Stimulated activated CD8-positive, alpha-beta memory T cell treated with anti-CD3 and anti-CD28 coated beads, Interleukin-4, amount 100 ng/mL, for 1 hour (primary cell): ENCODE measurements at places on chromosomes 3 and 15.

- DNase-seq: no peak
These were observed 39.6 kb upstream of the AKAP13 start for GRCh38 chr15:85340852-85341251.

DNA sequence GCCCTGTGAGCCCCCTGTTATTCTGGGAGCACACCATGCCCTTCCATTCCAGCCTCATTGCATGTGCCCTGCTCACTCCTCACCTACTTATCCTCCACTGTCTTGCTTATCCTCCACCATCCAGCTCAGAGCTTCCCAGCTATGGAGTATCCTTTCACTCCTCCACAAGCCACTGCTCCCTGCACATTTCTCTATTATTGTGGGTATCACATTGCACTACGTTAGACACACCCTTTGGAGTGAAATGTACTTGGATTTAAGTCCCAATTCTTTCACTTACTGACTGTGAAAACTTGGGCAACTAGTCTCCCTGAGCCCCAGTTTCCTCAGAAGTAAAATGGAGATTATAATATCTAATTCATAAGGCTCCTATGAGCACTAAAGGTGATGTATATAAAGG lies 4.3 kb downstream of the MASP1 start:
- DNase-seq: no peak

DNA sequence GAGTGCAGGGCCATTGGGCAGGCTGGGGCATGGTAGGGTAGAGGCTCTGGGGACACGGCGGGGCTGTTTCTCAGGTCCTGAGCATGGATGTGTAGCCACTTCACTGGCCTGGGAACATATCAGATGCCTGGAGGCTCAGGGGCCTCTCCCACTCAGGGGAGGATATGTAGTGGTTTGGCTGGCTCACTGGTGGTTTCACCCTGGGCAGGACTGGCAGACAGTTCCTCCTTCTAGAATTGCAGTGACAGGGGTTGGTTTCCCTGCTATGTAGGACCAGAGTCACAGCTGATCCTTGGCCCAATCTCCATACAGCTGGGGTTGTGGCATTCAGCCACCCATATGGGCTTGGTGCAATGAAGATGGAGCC lies 4.8 kb upstream of the ARHGAP31 start:
- no peak for DNase-seq

GRCh38 chr3:16439163-16439847 lies 74.2 kb downstream of the RFTN1 start:
- DNase-seq: no peak

DNA sequence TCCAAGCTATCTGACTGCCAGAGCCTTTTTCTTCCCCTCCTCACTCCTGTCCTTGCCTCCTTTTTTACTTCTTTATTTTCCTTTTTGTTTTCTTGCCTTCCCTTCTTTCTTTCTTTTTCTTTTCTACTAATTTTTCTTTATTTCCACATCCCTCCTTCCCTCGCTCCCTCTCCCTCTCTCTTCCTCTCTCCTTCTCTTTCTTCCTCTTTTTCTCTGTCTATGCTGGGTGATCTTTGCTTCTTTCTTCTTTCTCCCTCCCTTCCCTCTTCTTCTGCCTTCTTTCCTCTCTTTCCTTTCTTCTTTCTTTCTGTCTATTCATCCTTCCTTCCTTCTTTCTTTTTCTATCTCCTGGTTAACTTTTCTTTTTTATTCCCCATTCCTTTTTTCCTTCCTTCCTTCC lies 564.8 kb downstream of the NSUN3 start:
- no peak for DNase-seq
